ENCODE measurements at places on chromosomes 5 and 9.

- DNase-seq, result no peak
These were observed 101.9 kb downstream of the F2RL2 start for GRCh38 chr5:76521240-76521758.

DNA sequence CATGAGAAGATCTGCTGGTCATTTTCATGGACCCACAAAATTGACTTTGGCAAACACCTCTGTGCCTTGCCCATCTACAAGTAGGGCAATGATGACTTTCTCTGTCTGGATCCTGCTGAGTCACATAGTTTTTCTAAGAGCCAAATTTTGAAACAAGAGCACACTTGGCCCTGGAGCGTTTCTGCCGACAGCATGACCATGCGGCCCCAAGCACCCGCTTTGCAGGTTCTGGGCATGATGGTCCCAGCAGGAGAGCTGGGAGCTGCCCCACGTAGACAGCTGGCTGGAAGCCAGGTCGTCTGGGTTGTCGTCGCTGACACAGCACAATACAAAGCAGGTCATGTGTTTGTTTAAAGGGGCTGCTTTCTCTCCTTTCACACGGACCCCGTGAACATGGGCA is 159.8 kb downstream of the SYK start:
- DNase-seq, result no peak

GRCh38 chr9:134505032-134505431 is 136.6 kb upstream of the COL5A1 start:
- DNase-seq, result no peak

DNA sequence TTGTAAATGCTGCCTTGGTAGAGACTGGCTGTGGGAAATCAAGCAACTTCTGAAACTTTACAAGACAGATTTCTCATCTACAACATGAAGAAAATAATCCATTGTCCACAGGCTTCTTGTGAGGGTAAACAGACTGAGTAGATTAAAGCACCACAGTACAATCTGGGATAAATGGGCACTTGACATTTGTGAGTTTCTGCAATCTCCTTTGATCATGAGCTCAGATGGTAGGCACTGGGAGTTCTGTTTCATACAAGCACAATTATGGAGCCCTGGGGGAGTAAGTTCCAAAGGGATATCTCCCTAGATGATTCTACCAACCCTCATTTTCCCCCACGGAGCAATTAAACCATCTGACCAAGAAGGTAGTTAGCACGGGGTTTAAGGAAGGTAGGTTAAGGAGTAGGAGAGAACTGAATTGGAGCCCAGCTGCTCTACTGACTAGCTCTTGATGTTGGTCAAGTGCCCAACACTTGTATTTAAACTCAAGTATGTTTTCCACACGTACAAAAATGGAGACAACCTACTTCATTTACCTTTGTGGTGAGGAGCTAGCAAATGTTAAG is 479.5 kb upstream of the TNC start:
- DNase-seq, result no peak

- no peak for DNase-seq
These were observed 535 bp downstream of the DOLPP1 start for GRCh38 chr9:129081388-129081904.

- DNase-seq, result no peak
These were observed 1209.3 kb upstream of the C9orf72 start for GRCh38 chr9:28782630-28783029.

DNA sequence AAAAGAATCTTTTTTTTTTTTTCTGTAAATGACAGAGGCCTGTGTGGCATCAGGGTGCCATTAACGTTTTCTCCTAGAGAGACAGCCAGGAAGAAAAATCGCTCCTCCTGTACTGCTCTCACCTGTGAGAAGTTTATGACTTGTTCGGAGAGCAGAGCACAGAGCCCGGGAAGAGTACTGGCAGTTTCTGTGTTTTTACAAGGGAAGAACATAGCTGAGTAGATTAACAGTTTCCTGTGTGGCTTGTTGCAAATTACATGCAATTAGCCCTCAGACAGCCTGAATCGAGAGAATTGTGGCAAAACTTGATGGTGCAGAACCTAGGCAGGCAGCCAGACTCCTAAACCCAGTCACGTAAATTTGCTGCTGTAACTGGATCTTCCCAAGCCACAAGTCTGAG is 32.1 kb downstream of the PRKACG start:
- DNase-seq, result no peak

DNA sequence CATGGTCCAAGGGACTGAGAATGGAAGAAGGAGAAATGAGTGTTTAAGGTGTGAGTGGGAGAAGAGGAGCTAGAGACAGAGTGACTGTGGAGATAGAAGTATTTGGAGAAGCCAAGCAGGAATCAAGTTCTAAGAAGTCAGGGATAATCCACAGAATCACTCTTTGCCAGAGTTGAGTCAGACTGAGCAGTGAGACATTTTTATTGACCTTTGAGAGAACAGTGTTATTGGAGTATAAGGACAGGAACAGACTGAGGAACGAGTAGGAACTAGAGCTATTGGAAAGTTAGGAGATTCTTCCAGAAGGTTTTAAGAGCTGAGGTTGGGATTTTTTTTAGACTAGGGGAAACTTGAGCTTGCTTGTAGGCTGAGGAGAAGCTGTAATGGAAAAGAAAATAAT is 37.2 kb downstream of the RCL1 start:
- DNase-seq, result no peak

GRCh38 chr5:40333459-40334241 is 346.1 kb upstream of the PTGER4 start:
- no peak for DNase-seq

DNA sequence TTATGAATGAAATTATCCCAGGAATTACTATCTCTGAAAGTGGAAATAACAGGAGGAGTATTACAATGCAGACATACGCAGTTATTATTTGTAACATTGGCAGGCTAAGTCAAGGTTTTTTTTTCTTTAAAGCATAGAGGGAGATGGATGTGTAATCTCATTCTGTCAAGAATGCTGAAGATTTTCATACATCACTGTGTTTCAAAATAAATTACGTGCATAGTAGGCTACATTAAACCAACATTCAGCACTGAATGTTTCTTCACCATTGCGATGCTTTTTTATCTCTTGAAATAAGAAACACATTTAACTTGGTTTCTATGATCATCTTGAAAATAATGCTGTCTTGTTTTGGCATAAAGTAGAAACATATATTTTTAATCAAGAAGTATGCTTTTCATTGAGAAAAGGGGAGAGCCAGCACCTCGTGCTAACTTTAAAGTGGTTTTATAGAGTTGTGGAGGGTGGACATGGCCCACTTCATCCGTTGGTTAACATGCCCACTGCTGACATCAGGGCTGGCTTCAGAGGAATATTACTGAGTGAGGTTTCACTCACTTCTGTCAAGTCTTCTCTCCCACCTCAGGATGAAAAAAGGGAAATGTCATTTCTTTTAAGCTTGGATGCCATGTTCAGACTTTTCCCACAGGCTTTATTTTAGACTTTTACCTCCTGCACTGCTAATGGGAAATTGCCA is 203.6 kb upstream of the MEF2C start:
- no peak for DNase-seq

- DNase-seq, result no peak
These were observed 242.2 kb downstream of the SYK start for GRCh38 chr9:91043811-91044175.

DNA sequence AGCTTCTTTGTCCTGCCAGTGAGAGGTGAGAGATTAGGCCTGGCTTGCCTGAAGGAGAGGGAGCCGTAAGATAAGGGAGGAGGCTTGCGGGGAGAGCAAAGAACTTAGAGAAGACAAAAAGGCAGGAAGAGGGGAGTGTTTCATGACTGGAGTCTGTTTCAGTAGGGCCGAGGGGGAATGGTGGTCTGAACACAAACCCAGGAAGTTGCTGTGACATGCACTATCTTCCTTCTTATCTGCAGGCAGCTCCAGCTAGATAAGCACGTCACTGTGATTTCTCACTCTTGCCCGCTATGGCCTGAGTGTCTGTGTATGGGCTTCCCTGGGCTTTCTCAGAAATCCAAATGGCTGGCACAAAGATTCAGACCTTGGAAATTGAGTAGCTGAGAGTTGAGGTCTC is 307.5 kb upstream of the CLINT1 start:
- no peak for DNase-seq

DNA sequence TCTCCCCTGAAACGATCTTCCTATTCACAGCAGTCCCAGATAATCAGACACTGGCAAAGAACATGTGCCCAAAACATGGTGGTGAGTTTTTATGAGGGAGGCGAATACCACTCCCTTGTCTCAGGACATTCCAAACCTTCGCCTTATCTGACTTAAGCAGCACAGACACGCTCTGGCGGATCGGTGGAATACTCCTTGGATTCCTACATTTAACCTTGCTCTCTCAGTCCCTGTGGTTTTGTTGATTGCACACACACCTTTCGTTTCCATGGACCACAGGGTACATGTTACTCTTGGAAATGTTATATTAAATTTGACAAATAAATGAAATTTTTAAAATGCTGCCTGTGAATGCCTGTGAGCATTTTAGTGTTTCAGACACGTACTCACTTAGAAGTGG is 87.8 kb upstream of the CPEB4 start:
- no peak for DNase-seq

- DNase-seq, result no peak
These were observed at the start of gene TLX3 for GRCh38 chr5:171308453-171309275. TLX3 (plus strand) TSS chr5:171309248; CDS start chr5:171309366, 118 bp downstream.

GRCh38 chr5:569358-569867 is 42.7 kb upstream of the CEP72 start:
- DNase-seq, result no peak

DNA sequence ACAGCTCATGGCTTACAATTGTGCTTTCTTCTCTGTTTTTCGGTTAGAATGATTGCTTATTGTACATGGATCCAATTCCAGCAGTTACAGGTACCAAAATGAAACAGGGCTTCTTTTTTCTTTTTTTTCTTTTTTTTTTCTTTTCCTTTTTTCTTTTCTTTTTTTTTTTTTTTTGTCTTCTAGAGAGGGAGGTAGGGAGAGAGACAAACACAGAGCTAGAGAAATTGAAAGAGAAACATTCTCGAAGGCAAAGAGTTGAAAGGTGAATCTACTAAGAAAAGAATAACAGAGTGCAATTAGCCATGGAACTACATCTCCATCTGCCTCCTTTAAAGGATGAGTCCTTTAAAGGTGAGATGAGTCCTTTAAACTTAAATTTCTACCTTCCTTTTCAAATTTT is 1.0 kb upstream of the EDIL3 start:
- DNase-seq, result no peak

DNA sequence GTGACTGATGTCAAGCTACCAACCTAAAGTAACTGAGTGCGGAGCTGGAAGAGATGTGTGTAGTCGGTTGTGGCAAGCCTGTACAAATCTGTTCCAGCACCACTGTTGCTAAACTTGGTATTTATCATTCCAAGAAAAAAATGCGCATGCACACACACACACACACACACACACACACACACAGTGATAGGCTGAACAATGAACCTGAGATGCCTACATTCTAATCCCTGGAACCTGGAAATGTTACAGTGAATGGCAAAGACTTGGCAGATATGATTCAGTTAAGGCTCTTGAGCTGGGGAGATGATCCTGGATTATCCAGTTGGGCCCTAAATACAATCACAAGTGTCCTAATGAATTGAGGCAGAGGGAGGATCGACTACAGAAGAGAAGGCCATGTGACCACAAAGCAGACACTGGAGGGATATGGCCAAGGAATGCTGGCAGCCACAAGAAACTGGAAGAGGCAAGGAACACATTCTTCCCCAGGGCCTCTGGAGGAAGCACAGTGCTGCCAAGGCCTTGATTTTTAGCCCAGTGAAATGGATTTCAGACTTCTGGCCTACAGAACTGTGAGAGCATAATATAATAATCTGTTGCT is 49.7 kb upstream of the LHFPL2 start:
- no peak for DNase-seq

- DNase-seq, result no peak
These were observed 547.8 kb downstream of the CCDC171 start for GRCh38 chr9:16100537-16101091.

- DNase-seq, result no peak
These were observed 17.5 kb upstream of the IER5L start for GRCh38 chr9:129195606-129196005.

GRCh38 chr9:121743441-121744001 is 92.1 kb downstream of the DAB2IP start:
- no peak for DNase-seq

- DNase-seq, result no peak
These were observed 7.2 kb upstream of the C1QTNF2 start for GRCh38 chr5:160377651-160378050.

DNA sequence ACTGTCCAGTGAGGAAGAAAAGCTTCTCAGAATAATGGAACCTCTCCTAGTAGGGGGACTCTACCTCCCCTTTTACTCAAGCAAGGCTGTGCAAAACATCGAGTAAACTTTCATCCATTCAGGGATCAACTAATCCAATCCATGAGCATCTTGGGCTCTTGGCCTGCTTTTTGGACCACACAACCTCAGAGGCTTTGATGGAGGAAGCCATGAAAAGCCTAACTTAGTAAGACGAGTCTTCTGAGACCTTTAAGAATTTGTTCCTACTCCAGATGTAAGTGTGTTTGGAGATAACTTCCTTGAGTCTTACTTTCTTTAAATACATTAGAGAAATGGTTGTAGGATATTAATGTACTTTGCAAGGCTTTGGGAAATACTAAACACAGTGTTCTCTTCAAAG is 49.1 kb downstream of the MARCHF3 start:
- no peak for DNase-seq

DNA sequence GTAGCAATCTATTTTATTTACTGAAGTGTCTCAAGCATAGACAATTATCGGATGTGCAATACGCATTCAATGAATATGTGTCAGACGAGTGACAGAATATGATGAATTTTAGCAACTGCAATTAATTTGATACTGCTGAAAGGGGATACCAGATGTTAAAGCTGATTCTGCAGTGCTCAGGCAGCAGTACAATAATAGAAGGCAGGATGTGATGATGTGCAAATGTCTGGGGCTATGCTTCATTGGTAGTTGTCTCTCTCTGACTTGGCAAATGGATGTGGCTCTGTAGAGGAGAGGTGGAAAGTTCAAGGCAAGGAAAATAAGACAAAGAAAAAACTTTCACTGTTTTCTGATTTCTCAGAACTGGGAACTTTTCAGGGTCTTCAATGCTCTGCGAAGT is 721.2 kb downstream of the CDH18 start:
- DNase-seq, result no peak

DNA sequence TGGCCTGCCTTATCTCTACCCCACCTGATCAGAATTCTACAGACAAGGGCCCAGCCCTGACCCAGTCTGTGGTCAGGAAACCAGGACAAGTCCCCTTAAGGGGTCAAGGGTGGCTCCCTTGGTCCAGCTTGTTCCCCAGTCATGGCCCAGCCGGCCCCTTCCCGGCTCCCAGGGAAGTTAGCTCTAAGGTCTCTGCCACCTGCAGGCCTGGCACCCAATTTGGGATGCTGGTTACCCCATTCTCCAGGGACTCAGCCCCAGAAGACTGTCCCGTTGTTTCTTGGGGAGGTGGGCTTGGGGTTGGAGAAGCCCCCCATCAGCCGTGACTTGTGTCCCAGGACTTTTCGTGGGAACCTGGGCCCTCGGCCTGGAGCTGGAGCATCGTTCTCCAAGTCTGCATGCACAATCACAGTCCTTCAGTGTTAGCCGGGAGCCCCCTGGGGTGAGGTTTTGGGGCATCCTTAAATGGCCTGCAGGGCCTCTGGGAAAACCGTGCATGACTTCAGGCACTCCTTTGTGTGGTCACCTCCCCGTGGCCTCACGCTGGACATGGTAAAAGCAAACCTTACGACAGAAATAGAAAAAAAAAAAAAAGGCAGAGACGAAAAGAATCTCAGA is 150.8 kb upstream of the PHYKPL start:
- no peak for DNase-seq

- no peak for DNase-seq
These were observed 108.7 kb downstream of the ZDHHC21 start for GRCh38 chr9:14584571-14584970.
